ENCODE measurements at places on chromosomes 11 and 22. TPM values are rescaled to one million over a fixed set of nuclear protein-coding genes. Genes with fewer than 3 reads are reported as not detected.
A peak's percentile ranks its signal among the peaks of the same experiment; 100 is the strongest.

DNA sequence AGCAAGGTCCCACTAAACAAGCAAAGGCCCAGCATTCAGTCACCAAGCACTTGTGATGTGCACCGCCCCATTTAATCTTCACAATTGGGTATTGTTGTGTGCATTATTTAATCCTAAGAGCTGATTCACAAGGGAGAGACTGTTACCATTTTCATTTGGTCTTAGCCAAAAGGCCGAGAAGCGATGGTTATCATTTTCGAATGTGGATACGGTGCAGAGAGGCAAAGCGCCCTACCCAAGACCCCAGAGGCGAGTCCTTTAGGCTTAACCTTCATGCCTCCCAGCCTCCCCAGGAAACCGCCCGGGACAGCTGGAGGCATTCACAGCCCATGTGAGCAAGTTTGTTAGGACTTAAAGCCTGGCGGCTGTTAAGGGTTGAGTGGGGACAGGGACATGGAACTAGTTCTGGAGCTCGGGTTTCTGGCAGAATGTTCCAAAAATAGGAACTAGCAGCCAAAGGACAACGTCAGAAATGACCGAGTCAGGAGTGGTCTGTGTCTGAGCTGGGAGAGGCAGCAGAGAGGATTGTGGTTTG is 13.0 kb upstream of the UPK3A start:
- peak; percentile 71 for DNase-seq

SMIM38 gene
- total RNA-seq = 0.11 TPM

DUSP8 gene
- total RNA-seq = 0.48 TPM

DNA sequence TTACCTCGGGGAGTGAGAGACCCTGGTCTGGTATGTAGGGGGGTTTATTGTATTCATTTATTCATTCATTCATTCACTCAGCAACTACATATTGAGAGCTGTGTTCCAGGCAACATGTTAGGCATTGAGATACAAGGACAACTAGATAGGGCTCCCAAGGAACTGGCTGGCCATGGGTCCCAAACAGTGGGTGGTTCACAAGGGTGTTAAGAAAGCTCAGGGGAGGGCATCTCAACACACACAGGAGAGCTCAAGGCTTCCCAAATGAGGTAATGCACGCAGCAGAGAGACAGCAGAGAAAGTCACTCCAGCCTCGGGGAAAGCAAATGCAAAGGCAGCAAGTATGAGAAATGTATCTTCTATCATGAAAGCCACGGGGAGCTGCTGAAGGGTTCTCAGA is 51.8 kb downstream of the BTG4 start:
- no peak for DNase-seq

- DNase-seq = no peak
Measured at GRCh38 chr22:21894799-21895198, 27.4 kb upstream of the MAPK1 start.

GRCh38 chr11:116990811-116991210 is 107.4 kb downstream of the SIK3 start:
- no peak for DNase-seq
